Fibroblast of lung (primary cell): ENCODE measurements at places on chromosomes 3 and 15.

DNA sequence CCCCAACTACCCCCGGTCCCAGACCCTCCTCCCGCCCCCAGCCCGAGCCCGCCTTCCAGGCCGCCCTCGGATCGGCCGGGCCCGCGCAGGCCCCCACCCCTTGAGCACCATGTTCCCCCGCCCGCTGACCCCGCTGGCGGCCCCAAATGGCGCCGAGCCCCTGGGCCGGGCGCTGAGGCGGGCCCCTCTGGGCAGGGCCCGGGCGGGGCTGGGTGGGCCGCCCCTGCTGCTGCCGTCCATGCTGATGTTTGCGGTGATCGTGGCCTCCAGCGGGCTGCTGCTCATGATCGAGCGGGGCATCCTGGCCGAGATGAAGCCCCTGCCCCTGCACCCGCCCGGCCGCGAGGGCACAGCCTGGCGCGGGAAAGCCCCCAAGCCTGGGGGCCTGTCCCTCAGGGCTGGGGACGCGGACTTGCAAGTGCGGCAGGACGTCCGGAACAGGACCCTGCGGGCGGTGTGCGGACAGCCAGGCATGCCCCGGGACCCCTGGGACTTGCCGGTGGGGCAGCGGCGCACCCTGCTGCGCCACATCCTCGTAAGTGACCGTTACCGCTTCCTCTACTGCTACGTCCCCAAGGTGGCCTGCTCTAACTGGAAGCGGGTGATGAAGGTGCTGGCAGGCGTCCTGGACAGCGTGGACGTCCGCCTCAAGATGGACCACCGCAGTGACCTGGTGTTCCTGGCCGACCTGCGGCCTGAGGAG, 472 bp downstream of the CHST14 start:
- no peaks in the 10 kb centered on the region for H3K27me3 ChIP-seq
- DNase-seq, result peak; percentile 36

DNA sequence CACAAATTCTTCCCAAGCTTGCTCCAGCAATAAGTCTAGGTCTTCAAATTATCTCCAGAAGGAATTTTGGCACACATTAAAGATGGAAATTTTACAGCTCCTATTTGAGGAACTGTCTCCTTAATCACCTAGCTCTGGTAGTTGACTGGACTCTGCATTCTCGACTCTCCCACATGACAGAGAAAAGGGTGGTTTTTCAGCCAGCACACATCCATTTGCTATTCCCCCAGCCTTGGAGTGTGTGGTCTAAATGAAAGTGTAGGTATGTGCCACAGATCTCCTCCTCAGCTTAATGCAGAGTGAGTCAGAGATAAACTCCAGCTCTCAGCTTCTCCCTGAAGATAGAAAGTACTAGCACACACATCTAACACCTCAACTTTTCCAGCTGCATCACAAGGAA, 62.2 kb upstream of the ALCAM start:
- no peaks in the 10 kb centered on the region for H3K27me3 ChIP-seq
- no peak overlapping the region for H3K4me3 ChIP-seq
- H3K4me1 ChIP-seq, result no peaks in the 10 kb centered on the region
- peak; percentile 85 for DNase-seq

GRCh38 chr3:156604642-156605144, 49.8 kb upstream of the SSR3 start:
- H3K4me3 ChIP-seq, result no peak overlapping the region
- no peaks in the 10 kb centered on the region for H3K36me3 ChIP-seq
- no peak for DNase-seq
- no peak overlapping the region for H3K27ac ChIP-seq
- no peaks in the 10 kb centered on the region for H3K27me3 ChIP-seq

DNA sequence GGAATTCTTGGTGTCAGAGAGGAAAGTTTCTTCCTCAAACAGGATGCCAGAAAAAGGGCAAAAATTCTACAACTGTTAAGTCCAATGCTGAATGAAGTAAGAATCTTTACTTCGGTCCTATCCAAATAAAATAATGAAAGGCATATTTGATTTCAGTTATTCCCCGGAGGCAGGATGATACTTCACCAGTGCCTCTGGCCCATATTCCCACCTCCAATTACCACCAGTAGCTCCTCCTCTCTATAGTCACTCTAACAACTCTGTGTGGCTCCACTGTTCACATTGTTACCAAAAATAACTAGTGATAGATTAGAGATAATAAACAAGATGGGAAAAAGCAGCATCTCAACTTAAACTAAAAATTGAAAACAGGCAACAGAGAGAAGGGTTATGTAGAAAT, 20.7 kb downstream of the MAP1A start:
- H3K27ac ChIP-seq, result no peak overlapping the region
- H3K4me3 ChIP-seq, result no peak overlapping the region
- no peaks in the 10 kb centered on the region for H3K27me3 ChIP-seq
- no peak for DNase-seq
- H3K36me3 ChIP-seq, result no peaks in the 10 kb centered on the region
- no peaks in the 10 kb centered on the region for H3K4me1 ChIP-seq

DNA sequence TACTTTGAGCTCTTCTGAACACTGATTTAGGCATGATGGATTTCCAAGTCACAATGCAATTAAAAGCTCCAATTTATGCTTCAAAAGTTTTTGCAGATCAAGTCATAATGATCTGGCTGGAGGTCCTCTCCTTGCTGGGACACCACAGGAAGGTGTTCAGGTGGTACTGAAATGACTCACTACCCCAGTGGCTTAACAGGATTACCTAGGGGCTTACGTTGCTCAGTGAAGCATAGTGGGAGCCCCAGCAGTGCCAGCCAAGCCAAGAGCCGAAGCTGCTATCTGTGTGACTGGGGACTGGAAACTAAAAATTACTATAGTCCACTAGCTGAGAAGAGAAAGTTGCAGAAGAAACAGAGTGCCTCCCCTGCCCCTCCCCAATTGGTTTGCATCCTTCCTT, 110.1 kb upstream of the LPP start:
- no peaks in the 10 kb centered on the region for H3K36me3 ChIP-seq
- DNase-seq, result no peak
- H3K4me1 ChIP-seq, result no peaks in the 10 kb centered on the region

GRCh38 chr3:71345429-71346040, 238.0 kb downstream of the FOXP1 start:
- H3K36me3 ChIP-seq, result no peaks in the 10 kb centered on the region
- no peaks in the 10 kb centered on the region for H3K27me3 ChIP-seq
- DNase-seq, result peak; percentile 75
- no peaks in the 10 kb centered on the region for H3K4me1 ChIP-seq
- H3K4me3 ChIP-seq, result no peak overlapping the region

- no peak overlapping the region for H3K4me3 ChIP-seq
- H3K36me3 ChIP-seq, result no peaks in the 10 kb centered on the region
- no peaks in the 10 kb centered on the region for H3K4me1 ChIP-seq
Measured at GRCh38 chr3:24661175-24661584, 166.5 kb upstream of the THRB start.

DNA sequence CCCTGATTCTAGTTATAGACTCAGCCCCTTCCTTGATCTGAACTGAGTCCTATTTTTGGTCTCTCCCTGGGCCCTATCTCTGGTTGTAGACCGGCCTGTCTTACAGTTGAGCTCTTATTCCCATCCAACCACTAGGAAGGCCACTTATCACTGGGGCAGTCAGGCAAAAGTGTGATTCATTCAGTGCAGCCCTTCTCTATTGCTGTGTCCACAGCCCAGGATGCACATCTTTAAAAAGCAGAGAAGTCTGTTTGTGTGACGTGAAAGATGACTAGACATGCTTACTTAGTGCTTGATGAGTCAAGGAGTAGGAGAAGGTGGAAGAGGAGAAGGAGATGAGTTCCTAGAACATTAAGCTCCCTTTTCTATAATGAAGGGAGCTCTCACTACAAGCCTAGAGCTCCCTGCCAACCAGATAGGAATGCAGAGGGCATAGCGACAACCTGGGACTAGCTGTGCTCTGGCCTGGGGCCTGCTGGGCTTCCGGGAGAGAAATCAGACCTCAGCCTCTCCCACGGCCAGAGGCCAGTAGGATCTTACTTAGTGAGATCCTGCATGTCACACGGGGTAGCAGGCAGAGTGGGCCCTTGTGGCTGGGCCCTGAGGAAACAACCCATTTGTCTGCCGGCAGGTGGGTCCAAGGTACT, 25.7 kb downstream of the INSYN1 start:
- no peaks in the 10 kb centered on the region for H3K36me3 ChIP-seq
- H3K27me3 ChIP-seq, result peaks cover 14% of the 10 kb centered on the region
- peak; percentile 92 for DNase-seq
